Activated T-cell treated with anti-CD3 and anti-CD28 coated beads for 1 hour (primary cell): ENCODE measurements at places on chromosomes 3 and 15.

GRCh38 chr3:39292961-39293360, 13.1 kb upstream of the CX3CR1 start:
- no peak for DNase-seq

DNA sequence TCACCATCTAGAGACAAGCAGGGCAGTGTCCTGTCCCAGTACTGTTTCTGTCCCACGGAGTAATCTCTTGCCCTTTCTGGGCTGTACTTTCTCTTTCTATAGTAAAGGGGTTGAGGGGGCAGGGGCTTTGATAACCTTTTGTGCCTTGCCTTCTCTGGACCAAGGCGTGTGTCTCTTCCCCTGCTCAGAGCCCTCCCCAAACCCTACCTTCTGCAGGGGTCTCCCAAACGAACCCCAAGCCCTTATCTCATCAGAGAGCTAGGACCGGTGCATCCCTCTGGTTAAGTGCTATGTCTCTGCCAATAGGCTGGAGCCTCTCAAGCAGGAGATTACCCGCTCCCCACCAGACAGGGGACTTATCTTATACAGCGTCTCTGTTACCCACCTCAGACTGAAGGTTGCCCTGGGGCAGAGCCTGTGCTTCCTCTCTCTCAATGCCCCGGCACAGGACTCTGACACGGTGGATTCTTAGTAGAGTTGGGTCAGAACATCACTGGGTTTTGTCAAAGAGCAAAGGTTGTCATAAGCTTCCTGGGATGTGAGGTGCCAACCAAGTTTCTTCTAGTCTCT, 2.9 kb downstream of the PLEKHO2 start:
- DNase-seq = no peak

- DNase-seq = no peak
These were observed 158.0 kb downstream of the CDIN1 start for GRCh38 chr15:36737430-36737891.

- no peak for DNase-seq
These were observed 357.0 kb upstream of the SEMA6D start for GRCh38 chr15:47360305-47360704.

- no peak for DNase-seq
These were observed 20.3 kb downstream of the SPG21 start for GRCh38 chr15:64969401-64969800.

- no peak for DNase-seq
These were observed 218.3 kb upstream of the LYSMD4 start for GRCh38 chr15:99951511-99951910.

DNA sequence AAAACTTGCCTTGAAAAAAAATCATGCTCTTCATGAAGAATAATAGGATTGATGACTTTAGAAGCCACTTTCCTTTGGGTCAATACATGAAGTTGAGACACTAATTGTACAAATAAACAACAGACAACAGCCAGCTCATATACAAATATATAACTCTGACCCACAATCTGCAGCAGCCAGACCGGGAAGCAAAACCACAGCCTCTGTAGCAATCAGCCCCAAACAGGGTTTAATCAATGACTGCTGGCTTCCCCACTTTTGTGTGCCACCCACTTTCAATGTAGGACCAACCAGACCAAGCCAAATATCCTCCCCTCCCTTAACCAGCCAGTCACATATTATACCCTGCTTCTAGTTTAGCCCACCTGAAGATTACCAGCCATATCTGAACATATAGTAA, 39.0 kb downstream of the IFT57 start:
- DNase-seq = no peak

- DNase-seq = no peak
These were observed 23.4 kb downstream of the PLSCR4 start for GRCh38 chr3:146227486-146227885.

DNA sequence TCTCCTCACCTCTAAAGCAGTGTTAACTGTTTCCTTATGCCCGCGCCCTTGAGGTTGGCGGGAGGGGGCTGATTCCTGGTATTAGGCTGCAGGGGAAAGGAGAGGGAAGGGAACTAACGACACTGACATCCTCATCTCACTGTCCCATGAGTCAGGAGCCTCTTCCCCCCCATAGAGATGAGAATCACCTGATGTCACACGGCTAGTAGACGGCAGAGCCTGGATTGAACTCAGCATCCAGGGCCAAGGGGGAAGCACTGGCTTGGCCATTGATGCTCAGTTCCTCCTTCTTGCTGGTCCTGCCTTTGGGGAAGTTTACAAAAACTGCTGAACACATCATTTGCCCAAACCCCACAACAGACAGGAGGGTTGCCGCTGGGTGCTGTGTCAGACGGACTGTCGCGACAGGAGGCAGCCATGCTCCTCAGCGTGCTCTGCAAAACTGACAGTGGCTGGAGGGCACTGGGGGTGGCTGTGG, 38.5 kb downstream of the IDH2 start:
- no peak for DNase-seq

- DNase-seq = no peak
These were observed 75.7 kb downstream of the EFL1 start for GRCh38 chr15:82186719-82187406.

- DNase-seq = no peak
These were observed 31.6 kb upstream of the CLASP2 start for GRCh38 chr3:33749546-33750210.

- DNase-seq = no peak
These were observed 13.7 kb downstream of the SH3BP5 start for GRCh38 chr3:15318661-15319060.

DNA sequence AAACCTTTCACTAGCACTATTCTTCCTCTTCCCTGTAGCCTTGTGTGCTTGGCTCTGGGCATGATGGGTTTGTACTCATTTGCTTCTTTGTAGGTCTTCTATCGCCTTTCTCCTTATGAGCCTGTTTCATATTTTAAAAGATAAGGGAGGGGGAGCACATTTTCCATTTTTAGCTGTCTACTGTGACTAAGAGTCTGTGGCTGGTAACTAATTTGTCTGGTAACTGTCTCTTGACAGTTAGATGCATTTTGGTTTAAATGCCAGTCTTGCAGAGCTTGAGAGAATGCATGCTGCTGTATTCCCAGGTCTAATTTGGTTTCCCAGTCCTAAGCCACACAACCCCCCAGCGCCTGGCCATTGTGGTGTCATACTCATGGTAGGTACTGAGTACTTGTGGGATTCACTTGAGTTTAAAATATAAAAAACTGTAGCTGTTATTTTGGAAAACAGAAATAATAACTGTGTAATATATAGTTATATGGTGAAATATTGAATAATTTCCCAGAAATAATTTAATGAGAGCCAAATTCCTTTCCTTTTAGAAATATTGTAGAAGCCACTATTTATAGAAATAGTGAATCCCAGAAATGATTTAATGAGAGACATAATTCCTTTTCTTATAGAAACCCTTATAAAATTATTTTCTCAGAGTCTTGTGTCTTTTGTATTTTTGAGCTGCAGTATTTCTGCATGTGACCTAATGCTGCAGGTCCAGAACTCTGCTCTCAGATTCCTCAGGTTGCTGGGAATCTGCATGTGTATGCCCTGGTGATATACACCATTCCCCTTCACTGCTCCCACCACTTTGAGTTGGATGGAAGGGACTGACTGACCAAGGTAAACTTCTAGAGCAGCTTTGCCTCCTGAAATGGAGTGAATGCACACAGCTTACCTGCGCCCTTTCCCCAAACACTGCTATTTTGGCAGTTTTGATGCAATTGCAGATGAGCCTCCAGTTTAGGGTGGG, 13.9 kb upstream of the GPR171 start:
- no peak for DNase-seq

- DNase-seq = no peak
These were observed 19.3 kb upstream of the SLC28A1 start for GRCh38 chr15:84865074-84865569.

GRCh38 chr15:33908406-33908805, 59.9 kb upstream of the CHRM5 start:
- no peak for DNase-seq

DNA sequence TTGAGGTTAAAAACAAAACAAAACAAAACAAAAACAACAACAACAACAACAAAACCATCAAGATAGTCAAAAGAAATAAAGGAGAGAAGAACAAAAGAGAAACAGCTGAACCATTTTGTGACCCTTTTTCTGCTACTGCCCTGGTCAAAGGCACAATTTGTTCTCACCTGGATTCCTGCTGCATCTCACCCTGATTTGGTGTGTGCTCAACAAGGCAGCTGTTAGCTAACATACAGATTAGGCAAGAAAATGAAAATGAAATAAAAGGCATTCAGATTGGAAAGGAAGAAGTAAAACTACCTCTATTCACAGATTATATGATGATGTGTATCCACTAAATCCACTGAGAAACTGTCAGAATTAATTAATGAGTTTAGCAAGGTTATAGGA, 28.7 kb upstream of the XIRP1 start:
- DNase-seq = no peak

DNA sequence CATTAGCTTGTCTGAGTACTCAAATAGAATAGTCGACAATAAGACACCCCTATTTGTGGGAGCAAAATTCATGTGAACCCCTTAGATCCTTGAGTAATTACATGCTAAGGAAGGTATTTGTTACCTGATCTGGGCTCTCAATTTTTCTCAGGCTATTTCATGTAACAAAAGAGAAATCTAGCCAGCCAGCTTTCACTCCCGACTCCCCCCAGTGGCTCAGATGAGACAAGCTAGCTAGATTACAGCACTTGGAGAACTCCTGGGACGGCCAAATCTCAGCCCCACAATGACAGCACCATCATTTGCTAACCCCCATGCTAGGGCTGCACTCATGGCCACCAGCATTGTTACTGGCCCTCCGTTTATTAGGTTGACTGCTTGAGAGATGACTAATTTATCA, 41.3 kb downstream of the GLDN start:
- DNase-seq = no peak

DNA sequence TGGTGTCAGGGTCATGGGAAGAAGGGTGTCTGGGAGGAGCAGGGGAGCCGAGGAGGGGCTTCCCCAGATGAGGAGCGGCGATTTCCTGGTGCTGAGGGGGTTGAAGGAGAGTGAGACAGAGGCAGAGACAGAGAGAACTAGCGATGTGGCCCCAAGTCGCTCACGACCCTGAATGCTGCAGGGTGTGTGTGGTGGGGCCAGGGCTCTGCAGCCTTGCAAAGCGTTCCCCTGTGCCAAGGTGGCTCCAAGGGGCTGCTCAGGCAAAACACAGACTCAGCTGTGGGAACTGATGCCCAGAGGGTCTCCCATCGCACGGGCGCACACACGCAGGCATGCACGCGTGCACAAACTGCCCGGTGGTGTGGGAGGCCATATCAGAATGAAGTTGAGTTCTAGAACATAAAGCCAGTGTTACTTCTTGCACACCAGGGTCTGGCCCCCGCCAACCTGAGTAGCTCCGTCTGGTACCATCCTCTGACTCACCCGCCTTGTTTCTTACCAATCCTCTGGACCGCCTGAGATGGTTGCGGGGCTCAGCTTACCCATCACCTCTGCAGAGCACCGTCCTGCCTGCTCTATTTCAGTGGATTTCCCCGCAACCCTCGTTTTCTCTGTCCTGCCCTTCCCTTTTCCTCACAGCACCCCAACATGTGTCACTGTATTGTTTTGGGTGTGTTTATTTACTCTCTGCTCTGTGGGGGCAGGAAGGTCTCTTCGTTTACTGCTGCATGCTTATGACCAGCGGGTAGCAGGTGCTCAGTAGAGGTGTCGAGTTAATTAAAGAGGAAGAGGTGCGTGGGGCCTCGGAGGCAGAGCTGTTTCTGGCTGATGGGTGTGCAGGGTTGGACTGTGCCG, 4.5 kb downstream of the MELTF start:
- DNase-seq = no peak

DNA sequence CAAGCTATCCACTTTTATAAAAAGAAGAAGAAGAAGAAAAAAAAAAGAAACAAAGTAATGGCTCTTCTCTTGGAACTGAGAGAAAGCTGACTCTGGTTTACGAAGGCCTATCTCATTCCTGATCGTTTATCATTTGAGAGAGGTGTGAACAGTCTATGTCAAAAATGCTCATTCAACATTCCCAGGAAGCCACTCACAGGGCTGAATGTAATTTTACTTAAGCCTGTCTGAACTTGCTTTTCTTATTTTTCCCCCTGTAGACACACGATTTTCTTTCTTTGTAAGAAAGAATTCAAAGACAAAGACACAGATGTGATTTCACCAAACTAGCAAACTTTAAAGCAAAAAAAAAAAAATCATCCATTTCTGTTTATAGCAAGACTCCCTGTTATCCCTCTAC, 805.8 kb downstream of the FHIT start:
- DNase-seq = no peak

GRCh38 chr3:32347343-32348125, 44.1 kb upstream of the CMTM7 start:
- no peak for DNase-seq

- no peak for DNase-seq
These were observed 36.2 kb upstream of the COL8A1 start for GRCh38 chr3:99602183-99602582.

- no peak for DNase-seq
These were observed 640.9 kb downstream of the SQOR start for GRCh38 chr15:46275701-46276100.

DNA sequence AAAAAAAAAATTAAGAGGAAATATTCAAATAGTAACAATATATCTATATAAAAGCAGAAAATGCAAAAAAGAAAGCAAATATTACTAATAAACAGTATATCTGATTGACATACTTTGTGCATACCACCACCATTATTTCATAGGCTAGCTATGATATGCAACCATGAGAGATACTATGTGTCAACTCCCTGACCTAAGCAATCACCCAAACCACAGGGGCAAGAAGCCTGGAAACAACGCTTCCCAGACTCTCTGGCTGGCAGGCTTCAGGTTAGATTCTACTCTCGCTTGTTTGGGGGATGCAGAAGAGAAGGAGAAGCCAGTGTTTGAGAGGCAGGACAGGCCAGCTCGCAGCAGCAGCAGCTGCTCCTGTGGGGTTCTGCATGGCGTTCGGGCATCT, 169.3 kb upstream of the TPM1 start:
- no peak for DNase-seq

DNA sequence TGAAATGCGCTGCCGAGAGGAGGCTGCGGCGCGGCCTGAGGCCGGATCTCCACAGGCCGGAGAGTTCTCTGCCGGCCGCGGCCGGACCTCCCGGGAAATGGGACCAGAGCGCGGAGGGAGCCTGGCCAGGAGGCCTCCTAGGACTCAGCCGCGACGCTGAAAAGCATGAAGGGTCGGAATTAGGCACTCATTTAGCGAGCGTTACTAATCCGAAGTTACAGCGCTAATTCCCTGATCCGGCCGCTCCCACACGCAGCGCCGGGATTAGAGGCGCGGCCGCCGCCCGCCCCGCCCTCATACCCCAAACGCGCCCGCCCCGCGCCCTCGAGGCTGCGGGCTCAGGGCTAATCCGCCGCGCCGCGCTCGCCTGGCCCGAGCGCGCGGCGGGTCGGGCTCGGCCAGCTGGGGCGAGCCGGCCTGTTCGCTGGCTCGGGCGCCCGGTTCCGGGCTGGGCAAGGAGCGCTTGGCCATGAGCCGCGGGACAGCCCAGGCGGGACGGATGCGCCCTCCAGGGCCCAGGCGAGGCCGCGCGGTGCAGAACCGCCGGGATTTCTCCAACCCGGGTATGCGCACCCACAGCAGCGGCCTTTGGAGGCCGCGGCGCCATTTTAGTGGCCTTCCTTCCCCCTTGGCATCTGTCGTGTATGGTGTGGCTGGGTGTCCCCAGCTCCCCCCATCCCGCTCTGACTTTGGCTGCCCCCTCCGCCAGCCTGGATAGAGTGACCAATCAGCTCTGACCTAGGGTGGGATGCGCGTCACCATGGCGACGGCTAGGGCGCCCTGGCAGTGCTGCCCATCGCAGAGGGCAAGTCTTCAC, 36.8 kb upstream of the POLG start:
- DNase-seq = no peak
